ENCODE measurements at places on chromosomes 5 and 9.

DNA sequence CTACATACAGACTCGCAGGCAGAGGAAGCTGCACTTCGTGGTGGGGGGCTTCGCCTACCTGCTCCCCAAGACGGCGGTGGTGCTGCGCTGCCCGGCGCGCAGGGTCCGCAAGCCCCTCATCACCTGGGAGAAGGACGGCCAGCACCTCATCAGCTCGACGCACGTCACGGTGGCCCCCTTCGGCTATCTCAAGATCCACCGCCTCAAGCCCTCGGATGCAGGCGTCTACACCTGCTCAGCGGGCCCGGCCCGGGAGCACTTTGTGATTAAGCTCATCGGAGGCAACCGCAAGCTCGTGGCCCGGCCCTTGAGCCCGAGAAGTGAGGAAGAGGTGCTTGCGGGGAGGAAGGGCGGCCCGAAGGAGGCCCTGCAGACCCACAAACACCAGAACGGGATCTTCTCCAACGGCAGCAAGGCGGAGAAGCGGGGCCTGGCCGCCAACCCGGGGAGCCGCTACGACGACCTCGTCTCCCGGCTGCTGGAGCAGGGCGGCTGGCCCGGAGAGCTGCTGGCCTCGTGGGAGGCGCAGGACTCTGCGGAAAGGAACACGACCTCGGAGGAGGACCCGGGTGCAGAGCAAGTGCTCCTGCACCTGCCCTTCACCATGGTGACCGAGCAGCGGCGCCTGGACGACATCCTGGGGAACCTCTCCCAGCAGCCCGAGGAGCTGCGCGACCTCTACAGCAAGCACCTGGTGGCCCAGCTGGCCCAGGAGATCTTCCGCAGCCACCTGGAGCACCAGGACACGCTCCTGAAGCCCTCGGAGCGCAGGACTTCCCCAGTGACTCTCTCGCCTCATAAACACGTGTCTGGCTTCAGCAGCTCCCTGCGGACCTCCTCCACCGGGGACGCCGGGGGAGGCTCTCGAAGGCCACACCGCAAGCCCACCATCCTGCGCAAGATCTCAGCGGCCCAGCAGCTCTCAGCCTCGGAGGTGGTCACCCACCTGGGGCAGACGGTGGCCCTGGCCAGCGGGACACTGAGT, 255.9 kb downstream of the SAXO1 start:
- no peak for DNase-seq

DNA sequence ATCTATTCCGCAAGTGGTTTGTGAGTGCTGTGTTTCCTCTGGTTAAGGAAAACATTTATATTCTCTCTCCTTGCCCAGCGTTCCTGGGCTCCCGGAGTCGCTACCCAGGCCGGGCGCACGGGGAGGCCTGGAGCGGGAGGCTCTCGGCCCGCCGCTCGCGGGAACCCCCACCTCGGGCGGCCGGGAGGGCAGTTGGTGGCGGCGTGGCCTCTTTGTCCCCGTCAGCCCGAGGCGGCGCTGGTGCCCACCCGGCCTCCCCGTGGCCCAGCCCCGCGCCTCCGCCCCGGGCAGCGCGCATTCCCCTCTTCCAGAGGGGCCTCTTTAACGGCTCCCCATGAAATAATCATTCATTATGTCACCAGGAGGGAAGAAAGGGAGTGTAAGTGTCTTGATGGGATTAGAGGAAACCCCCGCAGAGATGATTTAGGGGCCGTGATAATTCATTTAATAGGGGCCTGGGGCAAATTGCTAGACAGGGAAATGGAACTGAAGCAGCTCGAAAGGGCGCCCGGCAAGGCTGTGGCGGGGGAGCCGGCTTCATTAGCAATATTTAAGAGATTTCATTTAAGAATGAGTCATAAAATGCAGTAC, 181.9 kb upstream of the TBCA start:
- DNase-seq: no peak

DNA sequence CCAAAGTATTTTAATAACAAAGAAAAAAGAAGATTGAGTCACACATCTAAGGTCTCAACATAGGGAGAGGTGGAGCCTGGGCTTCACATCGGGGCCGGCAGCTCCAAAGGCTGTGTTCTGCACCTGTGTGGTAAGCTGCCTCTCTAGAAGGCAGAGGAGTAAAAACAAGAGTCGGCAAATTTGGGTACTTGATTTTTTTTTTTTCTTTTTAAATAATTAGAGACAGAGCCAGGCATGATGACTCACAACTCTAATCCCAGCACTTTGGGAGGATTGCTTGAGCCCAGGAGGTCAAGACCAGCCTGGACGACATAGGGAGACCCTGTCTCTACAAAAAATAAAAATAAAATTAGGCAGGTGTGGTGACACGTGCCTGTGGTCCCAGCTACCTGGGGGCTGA, 4.7 kb downstream of the URM1 start:
- no peak for DNase-seq

DNA sequence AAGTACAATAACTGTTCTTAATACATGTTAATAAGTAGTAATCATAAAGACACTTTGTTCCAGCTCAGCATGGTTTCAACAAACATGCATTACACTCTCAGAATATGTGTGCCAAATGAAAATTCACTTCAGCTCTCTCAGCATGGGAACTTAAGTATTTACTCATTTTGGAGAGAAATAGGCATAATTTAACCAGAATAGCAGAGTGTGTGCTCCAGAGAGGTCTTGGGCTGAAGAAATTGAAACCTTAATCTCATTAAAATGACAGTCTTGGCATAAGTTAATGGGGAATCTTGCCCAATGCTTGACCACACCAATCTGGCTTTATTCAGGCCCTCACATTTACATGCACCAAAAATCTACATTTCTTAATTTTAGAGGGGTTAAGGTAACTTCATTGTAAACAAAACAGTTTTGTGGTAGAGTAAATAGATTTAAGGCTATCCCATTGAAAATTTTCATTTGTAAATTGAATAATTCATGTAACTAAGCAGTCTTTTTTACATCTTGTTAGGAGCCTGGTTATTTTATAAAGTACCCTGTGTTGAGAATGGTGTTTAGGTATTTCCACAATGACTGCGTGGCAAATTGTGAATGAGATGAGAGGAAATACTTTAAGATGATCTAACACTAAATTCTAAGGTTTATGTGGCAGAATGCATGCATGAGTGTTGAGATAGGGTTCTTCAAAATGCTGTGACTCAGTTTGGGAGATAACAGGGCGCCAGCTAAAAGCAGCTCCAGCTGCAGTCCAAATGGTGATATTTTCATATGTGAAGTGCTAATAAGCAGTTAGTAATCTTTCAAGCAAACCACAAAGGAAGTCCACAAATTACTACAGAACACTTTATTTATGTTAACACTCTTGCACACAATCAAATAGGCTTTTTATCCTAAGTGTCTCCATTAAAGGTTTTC, 11.3 kb upstream of the LOX start:
- DNase-seq: no peak

- DNase-seq: no peak
Observed at GRCh38 chr5:64789457-64789856, 20.7 kb downstream of the CWC27 start.

GRCh38 chr9:21070171-21070571, 7.6 kb downstream of the IFNB1 start:
- no peak for DNase-seq

GRCh38 chr5:171269717-171270116, 39.3 kb upstream of the TLX3 start:
- DNase-seq: no peak

DNA sequence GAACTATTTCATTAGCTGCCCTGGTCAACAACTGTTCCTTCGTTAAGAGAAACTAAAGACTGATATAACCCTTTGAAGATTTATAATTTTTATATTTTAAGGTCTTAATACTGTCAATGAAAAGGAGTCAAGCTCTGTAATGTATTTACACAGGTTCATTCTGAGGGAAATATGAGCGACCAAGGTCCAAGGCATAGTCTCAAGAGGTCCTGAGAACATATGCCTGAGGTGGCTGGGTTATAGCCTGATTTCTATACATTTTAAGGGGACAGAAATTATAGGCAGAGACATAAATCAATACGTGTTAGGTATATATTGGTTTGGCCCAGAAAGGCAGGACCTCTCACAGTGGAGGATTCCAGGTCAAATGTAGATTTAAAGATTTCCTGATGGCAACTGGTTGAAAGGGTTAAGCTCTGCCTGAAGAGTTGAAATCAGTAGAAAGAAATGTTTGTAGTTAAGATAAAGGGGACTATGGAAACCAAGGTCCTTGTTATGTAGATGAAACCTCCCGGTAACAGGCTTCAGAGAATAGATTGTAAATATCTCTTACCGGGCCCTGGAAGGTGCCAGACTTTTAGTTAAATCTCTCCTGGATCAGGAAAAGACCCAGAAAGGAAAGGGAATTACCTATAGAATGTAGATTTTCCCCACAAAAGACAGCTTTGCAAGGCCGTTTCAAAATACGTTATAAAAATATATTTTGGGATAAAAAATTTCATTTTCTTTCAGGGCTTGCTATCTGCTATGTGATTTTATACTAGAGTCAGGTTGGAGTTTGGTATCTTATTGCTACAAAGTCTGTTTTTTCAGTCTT, 107.3 kb upstream of the PRLR start:
- DNase-seq: no peak

DNA sequence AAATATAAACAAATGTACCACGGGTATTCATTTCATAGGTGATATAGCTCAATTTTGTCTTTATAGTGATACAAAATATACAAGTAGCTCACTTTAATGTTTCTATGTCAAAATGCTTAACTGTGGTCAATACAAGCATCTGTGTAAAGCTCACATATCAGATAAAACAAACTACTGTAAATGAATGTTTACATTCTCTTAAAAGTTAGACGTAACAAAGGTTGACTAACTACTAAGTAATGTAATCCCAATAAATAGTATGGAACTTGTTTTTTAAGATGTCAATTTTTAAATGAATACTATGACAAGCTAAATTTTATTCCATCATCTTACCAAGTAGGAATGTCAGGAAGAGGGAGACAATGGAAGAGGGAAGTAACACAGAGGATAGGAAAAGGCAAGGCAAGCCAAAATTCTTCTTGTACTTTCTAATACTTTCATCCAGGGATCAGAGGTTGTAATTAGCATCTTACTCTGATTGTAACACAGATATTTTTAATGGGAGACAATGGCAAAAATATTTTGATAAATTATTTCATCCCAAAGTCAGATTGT, 105.5 kb downstream of the STRBP start:
- no peak for DNase-seq

DNA sequence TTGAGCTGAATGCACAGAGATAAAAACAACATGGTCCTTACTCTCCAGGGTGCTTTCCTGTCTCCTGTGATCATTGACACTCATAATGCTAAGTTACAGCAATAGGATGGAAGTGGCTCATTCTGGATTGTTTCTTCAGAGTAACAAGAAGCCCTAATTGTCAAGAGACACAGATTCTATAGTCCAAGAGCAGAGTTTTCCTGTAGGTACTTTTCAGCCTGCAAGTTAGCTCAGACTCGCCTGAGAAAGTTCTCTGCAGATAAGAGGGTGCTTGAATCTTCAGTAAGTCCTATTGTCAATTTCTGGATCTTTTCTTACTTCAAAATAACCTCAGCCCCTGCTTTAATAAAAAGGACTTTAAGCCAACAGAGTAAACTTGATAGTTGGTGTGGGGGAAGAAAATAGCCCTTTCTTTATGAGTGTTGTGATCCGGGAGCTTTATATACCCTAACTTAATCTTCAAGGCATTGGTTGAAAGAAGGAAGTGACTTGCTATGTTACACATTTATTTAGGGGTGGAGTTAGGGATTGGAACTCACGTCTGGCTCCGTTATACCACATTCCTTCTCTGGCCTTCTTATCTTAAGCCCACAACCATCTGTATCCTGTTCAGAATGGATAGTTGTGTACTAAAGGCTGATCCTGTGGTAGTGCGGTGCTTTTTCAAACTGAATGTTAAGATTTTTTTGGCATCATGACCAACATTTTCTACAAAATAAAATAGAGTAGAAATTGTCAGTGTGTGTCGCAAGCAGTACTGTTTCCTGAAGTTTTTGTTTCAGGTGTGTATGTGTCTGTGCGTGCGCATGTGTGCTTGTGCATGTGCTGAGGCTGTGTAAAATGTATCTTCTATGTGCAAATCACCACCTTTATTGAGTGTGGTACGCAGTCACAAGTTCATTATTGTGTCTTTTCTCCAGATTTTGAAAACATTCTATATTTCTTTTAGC, 173.9 kb downstream of the WDR70 start:
- no peak for DNase-seq

DNA sequence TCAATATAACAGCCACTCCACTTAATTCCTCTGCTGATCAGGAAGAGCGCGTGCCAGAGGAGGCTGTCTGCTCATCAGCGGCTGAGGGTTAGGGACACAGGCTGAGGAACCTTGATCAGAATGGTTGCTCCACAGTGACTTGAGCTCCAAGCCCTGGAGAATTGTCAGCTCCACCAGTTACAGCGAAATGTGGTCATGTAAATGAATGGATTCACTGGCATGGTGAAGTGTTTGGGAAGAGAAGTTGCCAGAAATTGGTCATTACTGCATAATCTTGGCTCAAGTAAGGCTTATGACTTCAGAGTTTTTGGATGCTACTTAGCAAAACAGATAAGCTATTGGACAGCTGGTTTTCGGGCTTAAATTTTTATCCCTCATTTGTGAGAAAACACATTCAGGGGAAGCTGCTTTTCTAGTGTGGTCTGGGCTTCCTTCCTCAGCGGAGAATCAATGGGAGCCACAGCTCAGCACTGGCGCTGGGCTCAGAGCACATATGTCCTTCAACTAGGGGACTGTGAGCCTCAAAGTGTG, 65.0 kb downstream of the PRRT1B start:
- no peak for DNase-seq

All from activated CD4-positive, alpha-beta T cell treated with anti-CD3 and anti-CD28 coated beads, Interleukin-2, amount 10 ng/mL, durations not matched to agents 7 days and 5 days (primary cell).